ENCODE measurements at places on chromosomes 2 and 18.
A peak's percentile ranks its signal among the peaks of the same experiment; 100 is the strongest.

DNA sequence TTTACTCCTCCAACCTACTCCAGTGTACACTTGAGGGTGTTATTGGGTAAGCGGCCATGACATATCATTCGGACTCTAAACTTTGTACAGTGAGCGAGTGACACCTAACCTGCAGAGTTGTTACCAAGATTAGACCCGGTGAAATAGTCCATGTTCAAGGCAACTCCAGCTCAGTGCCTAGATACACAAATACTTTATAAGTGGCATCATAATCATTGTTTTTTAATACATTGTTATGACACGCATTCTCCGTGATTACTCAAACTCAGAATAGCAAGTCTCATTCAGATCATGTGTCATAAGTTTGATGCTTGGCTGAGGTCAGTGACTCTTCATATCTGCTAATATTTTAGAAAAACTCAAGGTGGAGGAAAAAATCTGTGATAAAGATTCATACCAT is 597.8 kb downstream of the DCC start:
- DNase-seq = no peak

GRCh38 chr2:172012677-172013391 is 13.1 kb downstream of the METAP1D start:
- no peak for DNase-seq

DNA sequence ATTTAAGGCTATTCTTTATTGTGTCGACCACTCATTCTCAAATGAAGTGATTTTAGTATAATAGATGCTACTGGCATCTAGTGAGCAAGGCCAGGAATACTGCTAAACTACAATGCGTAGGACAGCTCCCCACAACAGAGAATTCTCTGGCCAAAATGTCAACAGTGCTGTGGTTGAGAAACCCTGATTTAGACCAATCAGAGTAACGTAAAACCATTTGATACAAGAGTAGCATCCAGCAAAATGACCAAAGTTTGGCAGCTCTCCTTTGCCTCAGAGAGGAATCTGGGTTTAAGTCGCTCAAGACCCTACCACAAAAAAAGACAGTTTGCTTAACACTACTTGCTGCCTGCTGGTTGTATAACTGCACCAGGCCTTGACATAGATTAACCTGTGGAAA is 37.0 kb upstream of the TTN start:
- DNase-seq = no peak

- DNase-seq = no peak
Measured at GRCh38 chr2:43387092-43388062, 161.0 kb upstream of the ZFP36L2 start.

DNA sequence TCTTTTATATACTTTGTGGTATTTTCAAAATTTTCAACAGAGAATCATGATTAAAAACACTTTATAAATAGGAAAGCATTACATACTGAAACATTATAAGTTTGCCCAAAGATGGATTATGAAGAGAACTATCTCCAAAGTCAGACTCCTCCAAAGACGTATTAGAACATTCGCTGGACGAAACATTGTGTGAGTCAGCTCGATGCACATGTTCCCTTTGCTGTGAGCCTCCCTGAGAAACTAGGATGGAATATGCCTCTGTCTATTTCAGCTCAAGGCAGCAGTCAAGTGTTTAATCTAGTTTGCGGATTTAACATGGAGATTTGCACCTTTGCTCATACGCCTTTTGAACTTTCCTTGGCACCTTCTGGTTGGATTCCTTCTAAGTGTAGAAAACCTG is 92.2 kb upstream of the NCKAP5 start:
- no peak for DNase-seq

DNA sequence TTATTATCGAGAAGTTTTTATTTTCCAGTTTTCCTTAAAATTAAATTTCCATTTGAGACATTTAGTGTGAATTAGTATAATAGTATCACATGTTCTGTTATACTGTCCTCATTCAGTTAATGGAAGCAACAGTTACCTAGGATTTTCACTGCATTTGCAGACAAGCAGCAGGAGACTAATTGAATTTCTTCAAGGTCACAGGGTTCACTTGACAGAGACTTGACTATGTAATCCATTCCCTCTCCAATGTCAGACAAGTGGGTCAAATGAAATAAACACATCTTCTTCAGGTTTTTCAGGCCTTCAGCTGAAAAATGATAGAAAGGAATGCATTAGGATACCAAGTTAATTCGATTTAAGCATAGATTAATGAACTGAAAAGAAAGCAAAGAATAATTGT is 26.7 kb downstream of the NLRC4 start:
- DNase-seq = no peak

DNA sequence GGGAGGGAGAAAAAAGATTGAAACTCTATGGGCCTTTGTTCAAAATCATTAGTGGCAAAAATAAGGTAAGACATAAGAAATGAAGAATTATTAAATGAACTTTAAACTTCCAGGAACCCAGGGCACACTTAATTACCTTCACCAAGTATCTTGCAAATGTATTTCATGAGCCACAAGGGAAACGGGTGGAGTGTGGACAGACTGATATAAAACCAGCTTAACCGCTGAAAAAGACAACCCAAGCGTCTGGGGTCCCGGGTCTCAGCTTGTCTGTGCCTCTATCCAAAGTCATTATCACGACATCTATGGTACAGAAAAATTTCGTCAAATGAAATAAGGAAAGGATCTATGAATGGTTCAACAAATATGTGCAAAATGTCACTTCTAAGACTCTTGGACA is 13.9 kb upstream of the MBOAT2 start:
- peak; percentile 56 for DNase-seq

DNA sequence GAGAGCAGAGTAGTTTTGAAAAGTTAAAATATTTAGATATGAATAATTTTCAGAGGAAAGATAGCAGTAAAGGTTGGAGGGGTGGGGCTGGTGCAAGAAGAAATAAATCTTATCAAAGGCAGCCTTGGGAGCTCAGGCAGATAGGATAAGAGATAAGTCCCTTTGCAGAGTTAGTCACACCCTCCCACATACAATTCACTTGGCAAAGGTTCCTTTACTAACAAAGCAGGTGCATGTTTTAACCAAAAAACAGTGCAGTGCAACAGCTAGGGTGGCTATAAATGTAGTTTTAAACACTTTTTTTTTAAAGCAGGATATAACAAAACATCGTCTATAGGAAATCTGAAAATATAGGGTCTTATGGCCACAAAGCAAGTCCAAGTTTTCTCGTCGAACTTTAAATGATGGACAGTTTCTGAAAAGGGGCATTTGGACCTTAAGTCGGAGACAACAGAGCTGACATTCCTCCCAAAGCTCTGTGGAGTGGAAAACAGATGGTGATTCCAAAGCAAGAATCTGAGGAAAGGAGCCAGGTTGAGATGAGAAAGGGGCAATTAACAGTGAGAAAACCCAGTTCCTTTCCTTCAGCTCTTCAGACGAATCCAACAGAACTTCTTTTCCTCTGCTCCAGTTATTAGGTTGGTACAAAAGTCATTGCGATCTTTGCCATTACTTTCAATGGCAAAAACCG is 53.0 kb downstream of the EPHA4 start:
- no peak for DNase-seq

DNA sequence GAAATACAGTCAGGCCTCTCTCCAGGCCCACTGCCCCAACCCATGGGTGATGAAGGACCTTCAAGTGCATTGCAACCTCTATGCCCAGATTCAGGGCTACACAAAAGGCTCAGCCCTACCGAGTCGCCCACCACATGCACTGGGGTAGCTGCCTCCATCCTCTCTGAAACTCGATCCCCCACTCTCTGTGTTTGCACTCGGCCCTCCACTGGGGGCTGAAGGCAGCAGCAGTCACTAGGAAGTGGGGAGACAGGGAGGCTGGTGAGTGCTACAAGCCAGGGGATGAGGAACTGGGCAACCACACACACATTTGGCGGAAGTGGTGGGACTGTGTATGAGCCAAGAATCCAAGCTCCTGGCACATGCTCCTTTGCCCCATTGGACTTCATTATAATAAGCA is 94.6 kb downstream of the CERS6 start:
- no peak for DNase-seq
